ENCODE measurements at places on chromosomes 7 and 10.

DNA sequence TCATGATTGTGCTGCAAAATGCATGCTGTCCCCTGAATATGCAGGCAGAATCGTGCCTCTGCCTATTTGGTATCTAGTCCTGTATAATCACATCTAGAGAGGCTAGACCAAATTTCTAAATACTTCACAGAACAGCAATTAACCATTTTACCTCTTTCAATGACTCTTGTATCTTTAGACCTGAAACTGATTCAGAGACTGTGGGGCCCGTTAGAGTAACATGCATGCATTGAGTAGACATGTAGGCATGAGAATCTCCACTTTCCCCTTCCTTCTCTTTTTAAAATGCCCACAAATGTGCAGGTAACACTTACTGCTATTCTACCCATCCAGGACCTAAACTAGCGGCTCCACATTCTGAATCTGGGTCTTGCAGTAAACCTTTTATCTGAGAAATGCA lies 8.8 kb downstream of the ZNF92 start:
- DNase-seq: no peak

GRCh38 chr10:127408112-127408710 lies 140.9 kb upstream of the NPS start:
- DNase-seq: no peak

DNA sequence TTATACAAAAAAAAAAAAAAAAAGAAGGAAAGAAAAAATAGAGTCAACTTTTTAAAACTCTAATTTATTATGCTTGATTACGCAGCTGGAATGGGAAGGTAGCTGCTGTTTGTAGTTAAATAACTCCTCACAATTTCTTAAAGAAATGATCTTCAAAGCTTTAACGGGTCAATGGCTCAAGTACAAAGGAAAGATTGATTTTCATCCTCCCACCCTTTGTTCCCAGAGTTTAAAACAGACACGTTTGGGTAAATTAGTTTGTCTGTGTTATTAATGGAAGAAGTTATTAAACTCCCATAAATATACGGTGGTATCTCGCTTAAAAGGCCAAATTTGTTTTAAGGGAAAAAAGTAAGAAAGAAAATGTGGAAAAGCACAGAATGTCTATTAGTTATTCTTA lies 179.3 kb downstream of the EMX2 start:
- DNase-seq: no peak

DNA sequence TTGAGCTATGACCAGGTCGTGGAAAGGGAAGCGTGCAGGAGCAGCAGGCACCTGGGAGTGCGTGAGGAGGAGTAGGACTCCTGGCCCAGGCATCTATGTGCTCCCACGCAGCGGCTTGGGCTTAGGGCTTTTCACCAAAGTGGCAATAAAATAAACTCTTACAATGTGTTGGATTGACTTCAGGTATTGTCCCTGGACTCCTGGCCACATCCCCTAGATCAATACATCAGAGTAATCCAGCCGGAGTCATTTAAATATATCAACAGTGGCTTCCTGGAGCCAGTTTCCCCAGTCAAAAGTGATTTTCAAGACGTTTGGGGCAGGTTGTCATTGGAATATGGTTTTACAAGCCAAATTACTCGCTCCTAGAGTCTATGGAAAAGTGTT lies 344.4 kb downstream of the WDR11 start:
- DNase-seq: no peak

GRCh38 chr10:94315024-94315451 lies 47.7 kb downstream of the NOC3L start:
- DNase-seq: no peak

Data from hypothalamus (tissue), 51 donors.